ENCODE measurements at places on chromosomes 2 and 18.

DNA sequence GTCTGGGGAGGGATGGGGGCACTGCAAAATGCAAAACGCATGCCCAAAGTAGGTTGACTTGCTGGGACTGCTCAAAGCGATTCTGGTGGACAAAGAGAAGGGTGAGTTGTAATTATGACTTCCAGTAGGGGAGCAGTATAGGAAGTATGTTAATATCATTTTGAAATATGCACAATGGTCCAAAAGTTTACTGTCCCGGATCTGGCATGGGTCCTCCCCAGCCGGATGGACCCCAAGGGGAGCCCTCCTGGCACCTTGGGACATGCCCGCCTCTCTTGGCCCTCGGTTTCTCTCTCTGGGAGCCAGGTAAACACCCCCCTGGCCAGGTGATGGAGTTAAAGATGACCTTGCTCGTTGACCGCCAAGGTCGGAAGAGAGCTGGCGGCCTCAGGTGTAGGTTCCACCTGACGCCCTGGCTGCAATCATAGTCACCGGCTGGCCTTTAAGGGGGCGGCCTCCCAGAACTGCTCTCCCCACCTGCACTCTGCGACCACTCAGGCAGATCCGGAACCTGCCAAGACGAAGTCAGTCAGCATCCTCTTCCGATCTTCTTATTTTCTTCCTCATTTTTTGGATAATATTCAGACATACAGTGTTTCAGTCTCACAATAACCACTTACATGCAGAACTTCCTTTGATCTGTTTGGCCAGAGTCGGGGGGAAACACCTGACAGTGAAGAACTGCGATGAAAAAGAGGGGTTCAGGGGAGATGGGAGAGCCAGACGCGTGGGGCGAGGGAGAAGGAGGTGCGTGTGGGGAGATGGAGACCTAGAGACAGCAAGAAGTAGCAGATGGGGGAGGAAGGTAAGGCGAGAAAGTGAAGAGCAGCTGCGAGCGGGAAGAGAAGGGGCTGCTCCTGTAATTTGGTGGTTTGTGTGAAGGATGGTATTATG lies 148.3 kb downstream of the MEIS1 start:
- DNase-seq: no peak

DNA sequence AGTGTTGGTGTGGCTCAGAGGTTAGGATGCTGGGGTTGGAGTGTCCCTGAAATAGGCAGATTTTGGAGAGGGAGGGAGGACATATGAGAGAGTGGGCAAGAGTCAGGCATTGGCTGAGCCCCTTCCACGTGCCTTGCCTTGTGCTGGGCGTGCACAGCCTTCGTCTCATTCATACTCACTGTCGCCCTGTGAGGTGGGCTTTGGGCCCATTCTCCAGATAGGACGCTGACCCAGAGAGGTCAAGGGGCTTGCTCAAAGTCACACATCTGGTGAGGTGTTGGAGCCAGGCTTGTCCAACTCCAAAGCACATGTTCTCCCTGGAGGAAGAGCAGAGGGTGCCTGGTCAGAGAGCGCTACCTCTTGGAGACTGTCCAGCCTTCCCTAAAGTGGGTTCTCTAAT lies 166.8 kb downstream of the DYSF start:
- DNase-seq: no peak

- no peak for DNase-seq
Observed at GRCh38 chr2:128187032-128187654, 96.1 kb downstream of the UGGT1 start.

DNA sequence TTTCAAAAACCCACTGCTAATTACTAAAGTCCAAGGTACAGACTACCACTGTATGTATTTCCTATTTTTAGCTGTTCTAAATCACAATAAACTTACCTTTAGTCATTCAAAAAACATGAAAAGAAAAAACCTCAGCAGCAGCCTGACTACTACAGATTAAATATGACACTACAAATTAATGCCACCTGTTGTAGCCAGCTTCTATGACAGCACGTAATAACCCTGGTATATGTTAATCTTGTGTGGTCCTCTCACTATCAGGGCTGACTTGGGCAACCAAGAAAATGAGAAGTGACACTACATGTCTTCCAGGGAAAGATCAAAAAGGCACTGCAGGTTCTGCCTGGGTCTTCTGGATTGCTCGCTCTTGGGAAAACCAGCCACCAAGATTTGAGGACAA lies 90.6 kb upstream of the FAM124B start:
- DNase-seq: no peak

DNA sequence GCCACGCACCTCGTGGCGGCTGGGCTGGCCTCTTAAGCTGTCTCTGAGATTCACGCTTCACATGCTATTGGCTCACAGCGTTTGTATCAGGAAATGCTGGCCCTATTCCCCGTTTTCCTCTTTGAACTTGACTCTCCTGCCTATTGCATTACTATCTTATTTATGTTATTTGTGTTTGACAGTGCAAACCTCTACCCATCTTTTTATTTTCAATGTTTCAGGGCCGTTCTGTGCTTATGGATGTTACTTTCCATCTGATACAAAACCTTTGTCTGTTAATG lies 149.9 kb upstream of the TWIST2 start:
- DNase-seq: no peak

- DNase-seq: no peak
Observed at GRCh38 chr2:25833566-25833965, 44.7 kb downstream of the ASXL2 start.

GRCh38 chr18:13555192-13555591 lies 171.2 kb downstream of the FAM210A start:
- DNase-seq: no peak

DNA sequence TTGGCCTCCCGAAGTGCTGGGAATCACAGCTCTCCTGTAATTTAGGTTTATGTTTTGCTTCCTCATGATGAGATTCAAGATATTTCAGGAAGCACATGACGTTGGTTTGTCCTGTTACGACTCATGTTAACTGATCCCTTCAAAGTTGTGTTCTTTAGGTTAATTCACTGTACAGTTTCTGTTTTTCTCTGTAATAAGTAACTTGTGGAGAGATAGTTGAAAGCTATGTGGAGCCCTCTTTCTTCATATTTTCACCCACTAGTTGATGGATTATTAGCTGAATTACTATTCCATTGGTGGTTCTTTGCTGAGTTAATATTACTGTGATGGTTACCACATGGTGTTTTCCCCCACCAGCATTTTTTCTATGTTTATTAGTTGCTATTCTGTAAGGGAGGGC lies 18.3 kb upstream of the CHCHD5 start:
- no peak for DNase-seq

DNA sequence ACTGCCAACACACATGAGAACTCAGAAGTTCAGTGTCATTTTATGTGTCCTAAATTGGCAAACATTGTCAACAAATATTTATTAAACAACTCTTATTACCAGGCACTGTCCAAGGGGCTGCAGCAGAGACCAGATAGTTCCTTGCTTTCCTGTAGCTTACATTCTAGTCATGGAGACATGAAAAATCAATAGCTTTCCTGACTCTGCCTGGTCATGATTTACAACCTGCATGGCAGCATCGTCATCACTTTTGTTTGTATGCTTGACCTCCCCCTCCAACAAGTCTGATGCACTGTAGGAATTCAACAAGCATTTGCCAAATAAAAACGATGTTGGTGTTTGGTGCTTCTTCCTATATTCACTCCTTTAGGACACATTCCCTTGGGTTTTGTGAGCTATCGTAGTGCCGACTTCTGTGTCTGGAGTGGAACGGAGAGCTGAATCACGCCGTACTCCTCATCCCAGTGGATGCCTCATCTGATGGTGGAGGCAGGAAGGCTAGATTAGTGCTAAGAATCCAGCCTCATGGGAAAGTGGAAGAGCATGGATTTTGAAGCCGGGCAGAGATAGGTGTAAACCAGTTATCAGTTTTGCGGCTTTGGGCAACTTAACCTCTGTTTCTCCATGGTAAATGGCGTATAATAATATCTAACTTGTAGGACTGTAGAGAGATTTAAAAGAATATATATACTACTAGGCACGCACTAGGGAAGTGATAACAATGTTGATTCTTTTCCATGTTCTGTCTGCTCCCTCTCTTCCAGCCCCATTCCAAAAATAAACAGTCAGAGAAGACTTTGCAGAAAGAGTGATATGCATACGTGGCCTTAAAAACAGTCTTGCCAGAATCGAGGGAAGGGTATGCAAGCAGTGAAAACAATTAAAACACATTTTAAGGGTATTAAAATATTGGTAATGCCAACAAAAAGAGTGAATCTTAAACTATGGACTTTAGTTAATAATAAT lies 120.5 kb upstream of the ZFP36L2 start:
- no peak for DNase-seq

DNA sequence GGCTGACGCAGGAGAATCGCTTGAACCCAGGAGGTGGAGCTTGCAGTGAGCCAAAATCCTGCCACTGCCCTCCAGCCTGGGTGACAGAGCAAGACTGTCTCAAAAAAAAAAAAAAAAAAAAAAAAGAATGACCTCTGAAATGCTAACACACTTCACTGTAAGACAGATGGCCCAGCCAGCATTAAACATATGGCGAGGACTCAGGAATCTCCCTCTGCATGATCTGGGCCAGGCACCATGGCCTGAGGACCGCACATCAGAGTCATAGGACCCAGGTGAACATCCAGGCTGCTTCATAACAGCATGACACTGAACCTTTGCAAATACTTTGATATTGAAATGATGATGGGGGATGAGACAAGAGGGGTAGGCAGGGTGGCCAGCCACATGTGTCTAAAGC lies 56.1 kb upstream of the DNMT3A start:
- no peak for DNase-seq

DNA sequence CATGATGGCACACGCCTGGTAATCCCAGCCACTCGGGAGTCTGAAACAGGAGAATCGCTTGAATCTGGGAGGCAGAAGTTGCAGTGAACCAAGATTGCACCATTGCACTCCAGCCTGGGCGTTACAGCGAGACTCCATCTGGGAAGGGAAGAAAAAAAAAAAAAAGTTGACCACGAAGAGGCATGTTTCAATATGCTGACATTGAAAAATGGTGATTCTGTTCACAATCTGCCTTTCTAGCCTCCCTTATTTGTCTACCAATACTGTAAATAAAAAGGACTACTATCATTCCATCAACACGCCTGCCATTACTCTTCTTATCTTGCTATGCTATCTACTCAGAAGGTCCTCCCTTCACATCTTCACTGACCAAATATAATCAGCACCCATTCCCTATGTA lies 18.4 kb downstream of the GFPT1 start:
- no peak for DNase-seq

DNA sequence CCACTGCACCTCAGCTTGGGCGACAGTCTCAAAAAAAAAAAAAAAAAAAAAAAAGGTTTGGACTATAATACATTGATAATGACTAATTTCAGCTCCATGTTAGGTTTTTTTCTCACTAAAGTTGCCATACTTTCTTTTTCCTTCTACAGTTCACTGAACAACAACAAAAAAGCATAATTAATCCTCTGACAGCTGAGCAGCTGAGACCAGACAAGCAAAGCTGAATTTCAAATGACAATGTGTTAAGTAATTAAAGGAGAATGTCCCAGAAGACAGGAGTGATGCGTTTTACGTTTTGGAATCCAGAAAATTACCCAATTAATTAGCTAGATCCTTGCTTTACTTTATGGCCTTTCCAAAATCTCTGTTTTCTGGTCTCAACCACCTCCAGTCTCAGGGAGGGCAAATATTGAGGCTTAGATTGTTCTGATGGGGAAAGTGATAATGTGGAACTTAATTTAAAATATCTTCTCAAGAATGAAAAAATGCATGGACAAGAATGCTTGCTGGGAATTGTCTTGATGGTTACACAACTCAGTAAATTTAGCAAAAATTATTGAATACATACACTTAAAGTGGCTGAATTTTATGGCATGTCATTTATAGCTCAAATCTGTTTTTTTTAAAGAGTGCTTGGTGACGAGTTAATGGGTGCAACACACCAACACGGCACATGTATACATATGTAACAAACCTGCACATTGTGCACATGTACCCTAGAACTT lies 17.4 kb upstream of the RMDN2 start:
- no peak for DNase-seq

- DNase-seq: no peak
Observed at GRCh38 chr2:201685156-201685555, 13.3 kb downstream of the MPP4 start.

Measured in effector memory CD8-positive, alpha-beta T cell (primary cell).